ENCODE measurements at places on chromosomes 12 and 14.

DNA sequence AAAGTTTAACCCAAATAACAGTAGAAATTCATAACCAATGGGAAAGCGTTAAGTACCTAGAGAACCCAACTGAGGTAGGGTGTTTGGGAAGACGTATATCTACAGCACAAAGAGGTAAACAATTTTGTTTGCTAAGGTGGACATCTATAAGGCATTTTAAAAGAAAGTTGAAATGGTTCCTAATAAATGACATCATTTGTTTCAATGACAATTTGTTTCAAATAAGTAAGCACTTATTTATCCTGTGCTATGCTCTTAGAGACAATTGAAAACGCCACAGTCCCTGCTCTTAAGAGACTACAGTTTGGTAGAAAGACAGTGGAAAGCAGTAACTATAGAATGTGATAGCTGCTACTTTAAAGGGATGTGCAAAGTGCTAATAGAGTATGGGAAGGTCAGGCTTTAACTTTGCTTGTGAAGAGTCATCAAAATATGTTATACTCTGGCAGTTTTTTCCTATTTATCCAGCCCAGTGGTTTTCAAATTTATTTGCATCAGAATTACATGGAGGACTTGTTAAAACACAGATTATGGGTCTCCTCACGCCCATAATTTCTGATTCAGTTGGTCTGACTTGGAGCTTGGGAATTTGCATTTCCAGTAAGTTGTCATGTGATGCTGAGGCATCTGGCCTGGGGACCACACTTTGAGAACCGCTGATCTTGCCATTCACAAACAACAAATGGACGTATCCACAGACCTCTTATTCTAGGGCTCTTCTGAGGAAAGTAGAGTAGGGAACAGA, 19.6 kb upstream of the SMCO2 start:
- DNase-seq = no peak

DNA sequence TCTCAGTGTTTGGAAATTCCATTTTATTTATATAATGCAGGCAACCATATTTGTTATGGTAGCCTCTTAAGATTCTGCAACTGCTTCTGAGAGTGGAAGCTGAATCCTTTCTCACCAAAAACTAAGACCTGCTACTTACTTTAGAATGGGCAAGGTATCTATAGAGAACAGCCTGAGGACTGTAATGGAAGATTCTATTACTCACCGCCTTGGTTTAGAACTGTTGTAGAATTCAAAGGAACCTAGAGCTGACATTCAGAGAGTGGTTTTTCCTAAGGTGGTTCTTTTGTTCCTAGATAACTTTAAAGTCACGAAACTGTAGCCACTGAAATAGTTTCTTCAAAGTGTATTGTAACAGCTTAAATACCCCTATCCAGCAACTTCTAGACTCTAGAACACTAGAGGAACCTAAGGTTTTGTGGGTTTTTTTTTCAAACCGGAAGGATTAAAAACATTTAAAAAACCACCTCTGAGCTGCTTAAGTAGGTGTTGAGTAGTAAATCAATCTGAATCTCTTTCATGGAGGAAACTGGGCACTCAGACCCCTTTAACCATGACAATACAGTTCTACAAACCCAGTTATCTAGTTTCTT, 4.2 kb downstream of the TDP1 start:
- no peak for DNase-seq

DNA sequence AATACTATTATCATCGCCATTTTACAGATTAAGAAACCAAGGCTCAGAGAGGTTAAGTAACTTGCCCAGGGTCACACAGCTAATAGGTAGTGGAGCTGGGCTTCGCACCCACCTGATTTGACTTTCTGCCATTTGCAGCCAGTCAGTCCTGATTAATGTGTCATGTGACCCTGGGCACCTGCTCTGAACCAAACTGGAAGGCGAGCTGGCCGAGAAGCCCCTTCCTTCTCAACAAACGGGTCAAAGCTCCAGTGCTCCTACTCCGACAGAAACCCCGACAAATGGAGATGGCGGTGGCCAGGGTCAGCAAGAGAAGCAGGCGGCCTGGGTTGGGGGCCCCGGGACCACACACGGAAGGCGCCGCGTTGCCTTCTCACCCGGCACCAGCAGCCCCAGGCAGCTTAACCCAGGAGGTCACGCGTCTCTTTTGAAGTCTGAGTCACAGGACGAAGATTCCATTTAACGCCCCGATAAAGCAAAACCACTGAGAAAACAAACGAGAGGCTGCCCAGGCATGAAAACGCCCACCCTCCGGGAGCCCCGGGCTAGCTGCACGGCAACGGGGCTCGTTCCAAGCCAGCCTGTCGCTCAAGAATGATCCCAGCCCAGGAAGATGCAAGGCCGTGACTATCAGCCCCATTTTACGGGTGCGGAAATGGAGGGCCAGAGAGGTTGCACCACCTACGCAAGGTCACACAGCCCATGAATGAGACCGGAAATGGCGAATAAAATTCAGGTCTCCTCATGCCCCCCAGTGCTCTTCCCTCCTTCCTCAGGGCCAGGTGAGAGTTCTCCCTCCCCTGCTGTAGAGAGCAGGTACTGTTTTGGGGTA, 124.8 kb downstream of the SCARB1 start:
- DNase-seq = no peak

- DNase-seq = no peak
Measured at GRCh38 chr14:71238835-71239234, 331.6 kb downstream of the PCNX1 start.

DNA sequence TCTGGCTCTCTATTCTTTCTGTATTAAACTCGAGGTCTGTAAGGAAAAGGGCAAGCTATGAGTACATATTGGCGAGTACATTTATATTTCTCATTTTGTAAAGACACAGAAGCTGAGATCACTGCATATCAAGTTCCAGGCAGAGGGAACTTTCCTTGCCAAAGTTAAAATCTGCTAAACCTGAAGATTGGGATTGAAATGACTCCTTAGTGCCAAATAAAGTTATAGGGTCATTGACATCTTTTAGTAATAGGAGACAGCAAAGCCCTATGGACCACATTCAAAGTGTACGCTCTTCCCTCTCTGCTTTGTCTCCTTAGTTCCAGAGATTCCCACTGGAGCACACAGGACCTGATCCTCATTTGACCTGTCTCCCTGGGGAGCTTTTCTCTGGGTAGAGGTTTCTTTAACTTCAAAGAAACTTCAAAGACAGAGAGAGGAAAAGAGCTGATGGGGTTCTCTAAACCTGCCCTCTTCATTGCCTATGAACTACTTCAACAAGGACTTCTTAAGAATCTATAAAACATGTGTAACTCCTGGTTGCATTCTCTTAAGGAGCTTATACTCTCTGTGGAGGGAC, 42.6 kb upstream of the PTPRR start:
- no peak for DNase-seq

DNA sequence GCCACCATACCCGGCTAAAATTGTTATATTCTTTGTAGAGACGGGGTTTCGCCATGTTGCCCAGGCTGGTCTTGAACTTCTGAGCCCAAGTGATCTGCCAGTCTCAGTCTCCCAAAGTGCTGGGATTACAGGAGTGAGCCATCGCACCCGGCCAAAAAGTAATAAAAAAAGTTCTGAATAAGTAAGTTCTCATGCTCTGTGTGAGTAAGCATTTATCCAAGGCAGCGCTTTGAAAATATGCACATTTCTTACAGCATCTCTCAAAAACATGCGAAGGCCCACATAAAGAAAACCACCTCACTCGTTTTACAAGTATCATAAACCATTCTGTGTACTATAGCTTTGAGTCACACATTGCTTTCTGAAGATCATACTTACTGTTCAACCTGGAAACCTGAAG, 8.6 kb downstream of the GIT2 start:
- no peak for DNase-seq

- DNase-seq = no peak
Measured at GRCh38 chr12:122014781-122015180, 6.9 kb upstream of the BCL7A start.

GRCh38 chr14:100425429-100425827, 102.3 kb downstream of the SLC25A47 start:
- no peak for DNase-seq

- DNase-seq = no peak
Measured at GRCh38 chr12:120064054-120064940, 52.3 kb downstream of the RAB35 start.

DNA sequence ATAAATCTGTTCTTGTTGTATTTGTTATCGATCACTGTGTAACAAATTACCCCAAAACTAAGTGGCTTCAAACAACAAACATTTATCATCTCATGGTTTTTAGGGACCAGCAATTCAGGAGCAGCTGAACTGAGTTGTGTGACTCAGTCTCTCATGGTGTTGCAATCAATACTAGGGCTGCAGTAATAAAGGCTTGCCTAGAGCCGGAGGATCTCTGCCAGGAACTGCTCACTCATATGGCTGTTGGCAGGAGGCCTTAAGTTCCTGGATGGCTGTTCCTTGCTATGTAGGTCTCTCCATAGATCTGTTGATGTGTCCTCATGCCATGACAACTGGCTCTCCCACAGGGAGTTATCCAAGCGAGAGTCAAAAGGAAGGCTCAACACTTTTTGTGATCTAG, 3.8 kb upstream of the PSMC6 start:
- DNase-seq = no peak

- no peak for DNase-seq
Measured at GRCh38 chr14:81246461-81247270, 25.9 kb upstream of the GTF2A1 start.

GRCh38 chr12:128661226-128661569, 162.6 kb downstream of the SLC15A4 start:
- no peak for DNase-seq

DNA sequence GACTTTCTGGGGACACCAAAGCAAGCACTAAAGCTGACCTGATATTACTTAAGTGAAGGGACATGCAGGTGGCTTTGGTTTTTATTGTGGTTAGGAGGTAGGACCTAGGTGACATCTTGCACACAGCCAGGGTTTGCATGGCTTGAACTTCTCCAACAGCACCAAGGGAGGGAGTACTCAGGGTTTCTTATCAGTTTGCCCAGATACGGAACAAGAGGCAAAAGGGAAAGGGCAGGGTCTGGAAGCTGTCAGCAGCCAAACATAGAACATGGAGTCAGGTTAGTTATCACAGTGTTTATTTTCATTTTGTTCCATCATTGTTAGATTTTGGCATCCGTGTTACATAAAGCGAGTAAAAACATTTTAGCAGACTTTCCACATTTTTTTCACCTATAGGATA, 186.3 kb upstream of the CLEC14A start:
- no peak for DNase-seq

DNA sequence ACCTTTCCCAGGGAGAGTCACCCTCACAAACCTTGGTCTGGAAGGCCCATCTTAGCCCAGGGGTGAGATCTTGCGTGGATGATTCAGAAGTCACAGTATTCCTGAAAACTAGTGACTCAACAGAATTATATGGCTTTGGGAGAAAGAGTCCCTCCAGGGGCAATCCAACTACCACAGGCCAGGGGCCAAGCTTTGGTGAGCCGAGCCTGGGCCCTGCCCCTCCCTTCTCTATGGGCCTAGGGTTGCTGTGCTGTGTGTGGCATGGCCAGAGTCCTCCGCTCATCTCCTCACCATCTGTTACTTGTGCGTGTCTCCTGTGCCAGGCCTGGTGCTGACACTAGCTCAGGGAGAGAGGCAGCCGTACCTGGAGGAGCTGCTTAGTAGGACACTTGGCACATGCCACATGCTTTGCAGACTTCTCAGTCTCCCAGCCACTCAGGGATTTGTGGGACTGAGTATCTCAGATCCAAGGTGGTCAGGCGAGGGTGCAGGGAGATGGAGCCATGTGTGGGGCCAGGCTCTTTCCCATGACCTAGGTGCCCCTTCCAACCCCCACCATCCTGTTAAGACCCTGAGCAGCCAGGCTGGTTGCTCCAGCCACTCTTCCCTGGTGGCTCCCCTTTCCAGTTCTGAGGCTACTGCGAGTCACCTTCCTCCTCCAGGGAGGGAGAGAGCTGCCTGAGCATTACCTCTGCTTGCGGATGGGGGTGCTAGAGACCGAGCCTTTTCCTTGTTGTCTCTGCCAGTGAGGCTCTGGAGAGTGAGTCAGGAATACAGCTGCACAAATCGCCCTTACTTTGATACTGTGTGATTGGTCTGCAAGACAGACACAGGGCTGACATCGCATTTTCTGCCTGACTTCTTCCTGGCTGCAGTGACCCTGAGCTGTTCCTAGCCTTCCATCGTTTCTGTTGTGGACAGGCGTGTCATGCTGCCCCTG, 94.1 kb downstream of the SLC25A47 start:
- DNase-seq = no peak

DNA sequence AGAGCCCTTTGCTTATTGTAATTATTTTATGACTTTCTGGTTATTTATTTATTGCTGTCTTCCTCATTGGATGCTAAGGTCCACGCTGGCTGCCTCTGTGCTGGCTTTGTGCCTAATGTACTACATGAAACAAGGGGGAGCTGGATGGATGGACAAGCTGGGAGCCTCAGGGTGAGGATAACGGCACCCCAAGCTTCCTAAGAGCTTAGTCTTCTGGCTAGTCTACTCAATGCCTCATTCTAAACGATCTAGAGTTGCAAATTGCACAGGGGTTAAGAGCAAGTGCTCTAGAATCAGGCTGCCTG, 172.0 kb downstream of the CHST11 start:
- DNase-seq = no peak

GRCh38 chr12:95336387-95337067, 118.9 kb downstream of the VEZT start:
- no peak for DNase-seq

DNA sequence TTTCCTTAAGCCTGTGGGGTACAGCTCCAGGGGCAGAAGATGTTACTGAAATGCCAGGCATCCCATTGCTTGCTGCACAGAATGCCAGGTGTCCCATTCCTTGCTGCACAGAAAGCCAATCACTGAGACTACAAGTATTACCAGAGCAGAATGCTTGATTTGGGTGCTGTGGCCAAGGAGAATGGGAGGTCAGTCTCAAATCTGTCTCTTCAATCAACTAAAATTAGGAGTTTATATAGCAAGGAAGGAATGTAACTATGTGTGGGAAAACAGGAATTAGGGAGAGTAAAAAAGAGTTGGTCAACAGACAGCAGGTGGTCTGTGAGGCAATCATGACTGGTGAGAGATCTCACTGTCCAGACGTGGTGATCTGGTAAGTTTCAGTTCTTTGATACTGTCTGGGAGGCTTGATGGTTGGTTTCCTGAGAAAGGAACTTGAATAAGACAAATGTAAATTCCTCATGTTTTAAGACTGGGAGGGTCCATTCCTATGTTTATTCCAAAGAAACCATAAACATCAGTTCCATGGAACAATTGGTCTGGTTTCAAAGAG, 31.2 kb upstream of the VASH1 start:
- no peak for DNase-seq

DNA sequence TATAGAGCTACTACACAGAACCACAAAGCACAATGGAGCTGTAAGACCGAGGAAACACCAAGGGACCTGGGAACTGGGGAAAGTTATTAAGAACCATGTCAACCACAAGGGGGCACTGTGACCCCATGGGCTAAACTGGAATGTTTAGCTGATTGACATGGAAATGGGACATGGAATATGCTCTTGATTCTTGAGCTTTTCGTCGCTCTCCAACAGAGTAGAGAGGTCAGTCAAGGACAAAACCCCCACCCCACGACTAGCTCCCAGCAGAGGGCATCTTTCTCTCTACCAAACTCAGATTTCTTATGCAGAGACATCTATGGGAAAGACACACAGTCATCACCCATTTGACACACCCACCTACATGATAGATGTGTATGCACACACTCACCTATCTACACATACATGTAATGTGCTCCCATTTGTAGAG, 10.1 kb downstream of the NDRG2 start:
- peak; percentile 69 for DNase-seq
